ENCODE measurements at places on chromosomes 2 and 18. TPM values are rescaled to one million over a fixed set of nuclear protein-coding genes. Genes with fewer than 3 reads are reported as not detected.
A peak's percentile ranks its signal among the peaks of the same experiment; 100 is the strongest.

DNA sequence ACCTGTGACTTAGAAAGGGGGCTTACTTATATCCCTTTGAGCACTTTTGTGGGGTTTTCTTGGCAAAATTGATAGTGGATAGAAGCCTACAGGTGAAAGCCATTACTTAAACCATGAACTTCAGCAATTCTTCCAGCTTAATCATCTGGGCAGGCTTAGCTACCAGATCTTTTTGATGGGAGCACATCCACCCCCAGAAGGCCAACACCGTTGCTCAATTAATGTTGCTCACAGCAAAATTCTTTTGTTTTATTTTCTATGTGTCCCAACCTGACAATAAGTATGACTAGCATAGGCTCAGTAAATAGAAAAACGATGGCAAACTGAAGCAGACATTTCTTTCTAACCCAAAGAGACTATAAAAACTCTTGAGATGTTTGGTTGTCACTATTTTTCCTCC lies 269.4 kb upstream of the TCF4 start:
- no peak for DNase-seq

- DNase-seq, result no peak
Measured at GRCh38 chr2:18247282-18248110, 313.0 kb downstream of the RDH14 start.

DNA sequence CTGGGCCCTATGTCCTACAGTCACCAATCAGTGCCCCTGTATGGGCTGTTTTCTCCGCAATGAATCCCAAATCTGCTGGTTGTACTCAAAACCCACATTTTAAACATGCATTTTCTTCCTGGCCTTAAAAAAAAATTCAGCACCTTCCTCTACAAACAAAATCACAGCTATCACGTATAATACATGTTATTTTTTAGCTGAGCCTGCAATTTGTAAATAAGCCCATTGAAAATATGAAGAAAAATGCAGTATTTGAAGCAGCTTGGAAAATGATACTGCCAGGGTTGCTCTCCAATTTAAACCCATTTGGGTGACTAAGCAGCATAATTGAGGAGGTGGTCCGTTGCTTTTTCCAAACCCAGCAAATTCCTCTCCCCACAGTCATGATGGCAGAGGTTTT lies 33.0 kb upstream of the GYPC start:
- DNase-seq, result no peak

Gene PLCD4
- total RNA-seq, result 35.9 TPM

GRCh38 chr2:96092951-96093350 lies 23.4 kb downstream of the ADRA2B start:
- peak; percentile 57 for DNase-seq

- no peak for DNase-seq
Measured at GRCh38 chr18:22189449-22190166, 20.2 kb downstream of the GATA6 start.

DNA sequence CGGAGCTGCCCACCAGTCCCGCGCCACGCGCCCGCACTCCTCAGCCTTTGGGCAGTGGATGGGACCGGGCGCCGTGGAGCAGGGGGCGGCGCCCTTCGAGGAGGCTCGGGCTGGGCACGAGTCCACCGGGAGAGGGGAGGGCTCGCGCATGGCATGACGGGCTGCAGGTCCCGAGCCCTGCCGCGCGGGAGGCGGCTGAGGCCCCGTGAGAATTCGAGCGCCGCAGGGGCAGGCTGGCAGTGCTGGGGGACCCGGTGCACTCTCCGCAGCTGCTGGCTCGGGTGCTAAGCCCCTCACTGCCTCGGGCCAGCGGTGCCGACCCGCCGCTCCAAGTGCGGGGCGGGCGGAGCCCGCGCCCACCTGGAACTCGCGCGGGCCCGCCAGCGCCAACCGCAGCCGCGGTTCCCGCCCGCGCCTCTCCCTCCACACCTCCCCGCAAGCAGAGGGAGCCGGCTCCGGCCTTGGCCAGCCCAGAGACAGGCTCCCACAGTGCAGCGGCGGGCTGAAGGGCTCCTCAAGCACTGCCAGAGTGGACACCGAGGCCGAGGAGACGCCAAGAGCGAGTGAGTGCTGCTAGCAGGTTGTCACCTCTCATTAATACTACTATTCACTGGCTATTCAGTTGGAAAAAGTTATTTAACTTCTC lies 3.6 kb upstream of the TTC21B start:
- DNase-seq, result no peak

DNA sequence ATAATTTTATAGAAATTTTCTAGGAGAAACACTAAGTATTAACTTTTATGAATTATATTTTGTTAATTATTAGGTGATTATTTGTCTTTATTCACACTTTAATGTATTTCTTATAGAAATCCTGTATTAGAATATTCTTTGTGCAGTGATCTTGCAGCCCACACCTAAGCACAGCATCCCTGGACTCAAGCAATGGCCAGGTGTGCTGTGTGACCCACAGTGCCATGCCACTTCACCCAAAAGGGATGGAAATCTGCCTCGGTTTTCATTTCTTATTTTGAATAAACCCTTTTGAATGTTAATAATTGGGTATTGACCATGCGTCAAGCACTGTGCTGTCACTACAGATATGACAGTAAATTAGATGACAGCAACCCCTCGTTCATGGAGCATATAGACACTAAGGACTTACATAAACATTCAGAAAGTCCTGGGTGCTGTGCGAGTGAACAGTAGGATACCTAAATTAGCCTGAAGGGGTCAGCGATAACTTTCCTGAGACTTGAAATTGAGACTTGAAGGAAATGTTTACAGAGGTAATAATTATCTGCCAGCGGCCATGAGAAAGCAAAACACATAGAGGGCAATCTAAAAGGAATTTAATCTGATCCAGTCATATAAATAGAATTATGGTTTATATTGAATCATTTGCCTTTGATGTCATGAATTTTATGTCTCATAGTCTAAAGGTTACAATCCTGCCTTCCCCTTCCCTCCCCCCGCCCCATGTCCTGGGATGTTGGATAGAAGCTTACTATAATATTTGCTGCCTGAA lies 52.7 kb upstream of the CALCRL start:
- no peak for DNase-seq

DNA sequence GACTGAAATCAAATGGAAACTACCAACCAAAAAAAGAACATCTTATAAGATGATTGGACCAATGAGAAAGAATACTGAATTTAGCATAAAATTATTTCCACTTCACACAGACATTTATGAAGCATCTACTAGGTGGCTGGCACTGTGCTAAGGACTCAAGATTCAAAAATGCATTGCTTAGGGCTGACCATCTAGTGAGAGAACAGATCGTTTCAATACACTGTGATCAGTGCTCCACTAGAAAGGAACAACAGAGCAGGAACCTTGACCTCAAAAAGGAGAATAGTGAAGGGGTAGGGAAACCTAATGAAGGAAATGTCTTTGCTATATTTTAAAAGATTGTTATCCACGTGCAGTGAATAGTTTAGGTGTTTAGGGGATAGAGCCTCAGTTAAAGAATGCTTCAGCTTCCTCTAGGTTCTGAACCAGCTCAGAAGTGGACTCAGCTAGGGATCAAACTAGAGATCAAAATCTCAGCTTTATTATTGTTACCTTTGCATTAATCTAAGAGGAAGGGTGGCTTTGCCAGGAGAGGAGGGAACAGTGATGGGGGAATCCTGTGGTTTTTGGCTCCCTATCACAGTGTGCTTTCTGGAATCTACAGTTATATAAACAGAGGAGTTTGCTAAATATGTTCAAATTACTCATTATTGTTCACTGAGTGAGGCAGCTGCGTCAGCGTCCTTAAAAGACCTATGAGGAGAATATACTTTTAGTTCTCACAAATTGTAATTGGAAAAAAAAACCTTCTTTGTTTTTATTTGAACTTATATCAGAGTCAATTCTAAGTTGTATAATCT lies 16.2 kb upstream of the BBS5 start:
- DNase-seq, result no peak

GRCh38 chr2:78077633-78078032 lies 555.5 kb upstream of the LRRTM4 start:
- DNase-seq, result no peak

GRCh38 chr2:234823196-234823876 lies 128.5 kb upstream of the SH3BP4 start:
- DNase-seq, result peak; percentile 77

Gene LRRTM4
- total RNA-seq, result 0.81 TPM

- DNase-seq, result peak; percentile 88
Measured at GRCh38 chr2:46299365-46300263, 2.4 kb downstream of the EPAS1 start.

Gene ALPP
- not detected for total RNA-seq

Gene YIPF4
- total RNA-seq, result 26.4 TPM

DNA sequence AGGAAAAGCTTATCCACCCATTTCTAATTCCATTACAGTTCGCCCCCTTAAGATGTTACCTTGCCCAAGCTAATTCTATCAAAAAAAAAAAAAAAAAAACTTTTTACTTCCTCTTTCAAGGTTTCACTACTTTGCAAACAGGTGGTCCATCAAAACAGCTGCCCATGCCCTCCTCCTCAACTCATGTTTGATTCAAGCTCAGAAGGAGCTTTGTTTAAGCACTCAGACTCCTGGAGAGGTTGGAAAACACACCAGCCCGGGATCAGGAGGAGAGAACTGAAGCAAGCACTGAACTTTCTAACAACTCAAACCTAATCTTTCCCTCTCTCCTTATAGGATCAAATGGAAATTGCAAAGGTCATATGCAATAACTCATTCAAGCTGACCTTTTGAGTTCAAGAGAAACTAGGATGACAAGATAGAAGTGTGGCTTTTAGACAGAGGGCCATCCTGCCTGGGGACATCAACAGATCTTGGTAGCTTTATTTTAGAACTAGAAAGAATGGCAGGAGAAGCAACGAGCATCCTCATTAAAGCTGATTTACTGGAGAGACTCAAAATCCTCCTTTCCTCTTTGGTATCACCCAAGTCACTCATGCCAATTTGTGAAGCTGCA lies 28.3 kb upstream of the FZD7 start:
- no peak for DNase-seq

Gene SEPTIN10
- 178 TPM for total RNA-seq

Gene ASB18
- not detected for total RNA-seq

- DNase-seq, result no peak
Measured at GRCh38 chr18:23812546-23813440, 123.5 kb downstream of the LAMA3 start.

DNA sequence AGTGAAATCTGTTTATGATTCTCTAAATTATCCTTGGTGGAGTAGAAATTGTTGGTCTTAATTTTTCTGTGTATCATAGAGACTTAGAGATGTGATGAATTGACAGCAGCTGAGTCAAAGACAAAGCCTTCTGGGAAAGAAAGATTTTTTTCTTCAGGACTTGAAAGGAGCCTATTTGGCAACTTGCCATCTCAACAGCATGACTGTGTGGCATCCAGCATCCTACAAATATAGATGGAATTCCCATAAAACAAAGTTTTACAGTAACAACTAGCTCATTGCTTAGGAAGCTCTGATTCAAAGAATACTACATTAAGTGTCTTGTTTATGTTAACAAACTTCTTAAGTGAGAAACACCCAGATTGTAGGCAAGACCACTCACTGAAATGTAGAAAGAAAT lies 79.2 kb upstream of the SETBP1 start:
- no peak for DNase-seq

GRCh38 chr2:61328707-61329251 lies 142.1 kb downstream of the USP34 start:
- DNase-seq, result no peak

GRCh38 chr2:127175041-127175721 lies 44.9 kb downstream of the CYP27C1 start:
- peak; percentile 93 for DNase-seq

DNA sequence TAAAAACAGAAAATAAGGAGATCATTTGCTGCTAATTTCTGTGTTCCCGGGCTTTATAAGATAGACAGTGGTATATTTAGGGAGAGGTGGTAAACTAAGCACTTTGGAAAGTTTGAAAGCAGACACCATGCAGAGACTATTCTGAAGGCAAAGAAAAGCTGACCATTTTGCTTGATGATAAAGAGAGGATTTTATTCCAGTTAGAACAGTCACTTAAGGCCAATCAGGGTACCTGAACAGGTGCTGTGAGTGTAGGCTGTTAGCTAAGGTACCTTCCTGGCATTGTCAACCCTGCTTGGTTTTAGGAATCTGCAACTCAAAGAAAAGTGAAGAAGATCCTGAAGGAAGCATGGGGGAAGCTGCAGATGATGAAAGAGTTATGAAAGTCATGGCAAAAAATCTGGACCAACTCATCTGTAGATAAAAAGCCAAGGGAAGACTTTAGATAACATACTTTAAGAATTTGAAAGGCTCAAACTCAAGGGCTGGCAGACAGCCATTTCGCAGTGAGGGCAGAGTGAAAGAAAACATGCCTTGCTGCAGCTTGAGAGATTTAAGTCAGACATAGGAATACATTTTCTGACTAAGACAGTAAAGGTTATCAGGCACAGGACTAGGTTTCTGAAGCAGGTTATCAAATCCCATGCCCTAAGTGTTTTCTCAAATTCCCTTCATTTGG lies 80.1 kb upstream of the ARL5A start:
- DNase-seq, result no peak

DNA sequence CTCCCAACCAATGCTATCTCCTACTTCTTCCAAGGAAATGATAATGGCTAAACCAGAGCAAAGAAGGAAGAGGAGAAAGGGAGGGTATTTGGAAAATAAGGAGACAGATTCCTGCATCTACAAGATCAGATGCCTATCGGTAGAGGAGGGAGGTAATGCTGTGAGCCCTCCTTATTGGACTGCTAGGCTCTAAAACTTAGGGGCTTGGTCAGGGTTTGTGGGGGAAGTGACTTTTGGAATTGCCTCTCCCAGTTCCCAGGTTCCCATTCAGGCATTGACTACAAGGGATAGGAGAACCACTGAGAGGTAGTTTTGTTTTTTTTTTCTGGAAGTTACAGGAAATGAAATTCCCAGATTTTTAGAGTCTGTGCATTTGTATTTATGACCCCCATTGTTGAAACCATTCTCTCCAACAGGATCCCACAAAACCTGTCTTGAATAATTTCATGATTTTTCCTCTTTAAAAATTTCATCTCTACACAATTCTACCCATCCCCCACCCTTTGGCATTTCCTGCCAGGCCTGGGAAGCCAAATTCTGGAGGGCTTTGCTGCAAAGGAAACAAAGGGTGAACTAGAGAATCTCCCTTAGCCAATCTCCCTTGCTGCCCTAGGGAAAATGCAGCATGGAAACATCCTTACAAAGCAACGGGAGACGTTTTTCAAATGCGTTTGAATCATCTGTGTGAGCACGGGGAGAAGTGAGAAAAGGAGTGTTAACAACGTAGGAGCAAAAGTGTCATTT lies 282.1 kb upstream of the EPAS1 start:
- DNase-seq, result no peak

DNA sequence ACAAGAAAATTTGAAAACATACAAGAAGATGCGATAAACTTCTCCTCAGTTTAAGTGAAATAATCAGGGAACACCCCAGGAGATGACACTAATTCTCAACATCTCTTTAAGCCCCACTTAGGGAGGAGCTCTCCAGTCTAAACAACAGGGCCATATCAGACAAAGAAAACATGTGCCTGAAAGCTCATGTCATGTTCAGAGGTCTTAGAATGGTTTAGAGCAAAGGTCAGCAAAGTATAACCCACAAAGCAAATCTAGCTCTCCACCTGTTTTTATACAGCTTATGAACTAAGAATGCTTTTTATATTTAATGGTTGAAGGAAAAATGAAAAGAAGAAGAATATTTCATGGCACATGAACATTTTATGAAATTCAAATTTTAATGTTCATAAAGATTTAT lies 155.6 kb upstream of the NOL4 start:
- DNase-seq, result no peak

- no peak for DNase-seq
Measured at GRCh38 chr18:46278481-46279465, 174.6 kb downstream of the HAUS1 start.

All from sigmoid colon (tissue), 7 donors.